ENCODE measurements at places on chromosomes 1 and 21.

DNA sequence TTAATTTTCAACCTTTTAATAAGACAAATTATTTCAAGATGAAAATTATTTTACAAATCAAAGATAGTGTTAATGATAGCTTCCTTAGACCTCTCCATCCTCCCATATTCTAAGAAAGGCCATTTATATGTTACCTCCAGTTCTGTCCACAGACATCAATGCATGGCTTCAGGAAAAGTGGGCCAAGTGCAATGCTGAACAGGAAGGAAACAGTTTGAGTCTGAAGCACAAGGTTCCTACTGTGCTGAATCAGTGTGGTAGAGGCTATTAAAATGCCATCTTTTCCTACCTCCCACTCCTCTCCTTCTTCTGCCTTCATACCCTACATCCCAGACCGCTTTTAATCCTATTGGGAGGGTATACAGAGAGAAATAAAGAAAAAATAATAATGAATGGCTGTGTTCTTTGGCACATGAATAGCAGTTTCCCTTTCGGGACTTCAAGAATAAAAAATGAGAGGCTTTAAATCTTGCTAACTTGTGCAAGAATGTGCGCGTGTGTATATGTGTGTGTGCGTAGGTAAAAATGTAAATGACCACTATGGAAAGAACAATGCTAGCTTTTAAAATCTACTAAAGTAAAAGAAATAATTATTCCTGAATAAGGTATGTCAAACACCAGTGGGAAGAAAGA, 62.6 kb upstream of the C1orf105 start:
- DNase-seq: no peak

GRCh38 chr1:89429062-89429461, 65.2 kb downstream of the GBP6 start:
- DNase-seq: no peak

DNA sequence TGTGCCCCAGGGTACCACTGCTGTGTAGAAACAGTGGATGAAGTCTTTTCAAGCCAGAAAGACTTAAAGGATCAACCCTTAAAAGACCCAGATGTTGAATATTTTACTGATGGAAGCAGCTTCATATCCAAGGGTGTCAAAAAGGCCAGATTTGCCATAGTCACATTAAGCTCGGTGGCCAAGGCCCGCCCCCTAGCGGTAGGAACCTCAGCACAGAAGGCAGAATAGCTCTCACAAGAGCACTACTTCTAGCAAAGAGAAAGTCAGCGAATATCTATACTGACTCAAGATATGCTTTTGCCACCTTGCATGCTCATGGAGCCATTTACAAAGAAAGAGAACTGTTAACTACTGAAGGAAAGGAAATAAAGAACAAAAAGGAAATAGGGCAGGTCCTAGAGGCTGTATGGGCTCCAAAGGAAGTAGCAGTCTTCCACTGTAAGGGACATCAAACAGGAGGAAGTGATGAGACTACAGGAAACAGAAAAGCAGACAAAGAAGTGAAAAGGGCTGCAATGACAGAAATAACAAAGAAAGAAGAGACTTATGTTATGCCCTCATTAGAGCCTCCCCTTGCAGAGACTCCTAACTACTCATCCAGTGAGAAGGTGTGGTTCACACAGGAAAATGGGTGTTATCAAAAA, 90.5 kb downstream of the LIPI start:
- no peak for DNase-seq

DNA sequence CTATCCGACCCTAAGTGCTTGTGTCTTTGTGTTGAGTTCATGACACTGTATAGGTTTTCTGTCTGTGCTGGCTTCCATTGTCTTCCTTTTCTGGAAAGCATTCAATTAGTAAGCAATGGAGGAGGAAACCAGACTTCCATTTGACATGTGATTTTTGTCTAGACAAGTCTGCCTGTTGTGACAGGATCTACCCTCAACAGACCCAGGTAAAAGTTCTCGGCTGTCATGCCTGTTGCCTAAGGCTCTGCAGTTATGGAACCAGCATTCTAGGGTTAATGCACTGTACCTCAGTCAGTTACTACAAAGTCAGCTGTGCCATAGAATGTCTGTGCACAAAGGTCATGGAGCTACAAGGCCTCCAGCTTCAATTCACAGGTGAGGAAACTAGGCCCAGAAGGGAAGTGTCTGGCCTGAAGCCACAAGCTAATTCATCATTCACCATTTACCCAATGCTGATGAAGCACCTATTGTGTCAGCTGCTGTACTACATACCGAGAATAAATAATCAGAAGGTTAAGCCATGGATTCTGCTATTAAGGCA, 72.3 kb downstream of the PLPP3 start:
- DNase-seq: no peak

DNA sequence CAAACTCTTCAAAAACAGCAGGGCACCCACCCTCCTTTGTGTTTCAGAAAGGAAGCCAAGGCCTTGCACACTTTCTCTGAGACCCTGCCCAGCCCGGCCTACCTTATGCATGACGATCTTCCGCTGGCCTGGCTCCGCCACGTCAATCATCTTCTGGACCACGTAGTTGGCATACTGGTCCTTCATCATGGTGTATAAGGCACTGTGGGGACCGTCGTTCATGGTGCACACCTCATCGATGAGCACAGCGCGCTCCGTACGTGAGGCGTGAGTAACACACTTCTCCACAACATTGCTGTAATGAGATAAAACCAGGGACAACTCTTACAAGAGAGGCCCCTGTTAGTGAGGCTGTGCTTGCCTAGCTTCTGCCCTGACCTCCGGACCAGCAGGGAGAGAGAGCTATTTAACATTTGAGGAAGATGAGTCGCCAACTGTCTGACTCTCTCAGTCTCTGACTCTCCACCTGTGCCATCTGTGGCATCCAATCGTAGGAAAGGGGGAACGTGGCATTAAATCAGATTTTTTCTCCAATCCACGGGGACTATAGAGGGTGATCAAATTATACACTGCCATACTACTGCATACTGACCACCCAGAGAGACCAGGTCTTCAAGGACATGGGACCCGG, 28.1 kb upstream of the SDC3 start:
- DNase-seq: no peak

GRCh38 chr1:81238129-81238528, 562.6 kb upstream of the ADGRL2 start:
- DNase-seq: no peak

DNA sequence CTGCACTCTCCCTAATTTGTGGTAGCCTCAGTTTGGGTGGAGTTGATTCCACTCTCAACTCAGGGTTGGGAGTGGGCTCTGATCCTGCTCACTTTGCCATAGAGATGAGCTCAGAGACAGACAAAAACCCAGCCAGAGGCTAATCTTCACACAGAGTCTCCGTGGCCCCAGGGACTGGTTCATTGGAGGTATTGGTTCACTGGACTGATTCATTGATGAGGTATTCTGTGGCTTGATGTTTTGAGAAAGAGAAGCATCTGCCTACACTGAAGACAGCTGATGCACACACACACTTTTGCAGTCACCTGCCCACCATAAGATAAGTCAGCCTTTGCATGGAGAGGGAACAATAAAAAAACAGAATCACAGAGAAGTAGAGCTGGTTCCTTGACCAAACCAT, 183.8 kb downstream of the AJAP1 start:
- peak; percentile 36 for DNase-seq

DNA sequence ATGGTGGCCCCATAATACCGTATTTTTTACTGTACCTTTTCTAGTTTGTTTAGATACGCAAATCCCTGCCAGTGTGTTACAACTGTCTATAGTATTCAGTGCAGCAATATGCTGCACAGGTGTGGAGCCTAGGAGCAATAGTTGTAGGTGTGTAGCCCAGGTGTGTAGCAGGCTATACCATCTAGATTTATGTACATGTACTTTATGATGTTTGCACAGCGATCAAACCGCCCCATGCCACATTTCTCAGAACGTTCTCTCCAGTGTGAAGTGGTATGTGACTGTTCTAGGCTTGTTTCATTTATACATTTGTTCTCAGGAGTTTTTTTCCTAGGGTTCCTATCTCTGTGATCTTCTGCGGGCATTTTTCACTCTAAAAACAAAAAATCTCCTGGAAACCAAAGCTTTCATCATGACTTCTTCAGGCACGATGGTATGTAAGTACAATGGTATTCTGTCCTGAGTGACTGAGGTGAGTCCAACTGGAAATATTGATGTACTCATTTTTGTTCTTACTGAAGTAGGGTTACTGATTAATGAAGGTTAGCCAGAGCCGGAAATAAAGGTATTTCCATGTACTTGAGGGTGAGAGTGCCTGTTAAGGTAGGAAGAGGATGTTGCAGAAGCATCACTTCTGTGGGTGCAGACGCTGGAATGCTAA, 153.0 kb downstream of the GABPA start:
- DNase-seq: no peak

GRCh38 chr1:216807696-216808095, 84.5 kb upstream of the ESRRG start:
- no peak for DNase-seq

- DNase-seq: no peak
Observed at GRCh38 chr1:29240986-29241385, 4.7 kb downstream of the PTPRU start.

- DNase-seq: peak; percentile 34
Observed at GRCh38 chr1:30868833-30869435, 39.6 kb downstream of the SDC3 start.

DNA sequence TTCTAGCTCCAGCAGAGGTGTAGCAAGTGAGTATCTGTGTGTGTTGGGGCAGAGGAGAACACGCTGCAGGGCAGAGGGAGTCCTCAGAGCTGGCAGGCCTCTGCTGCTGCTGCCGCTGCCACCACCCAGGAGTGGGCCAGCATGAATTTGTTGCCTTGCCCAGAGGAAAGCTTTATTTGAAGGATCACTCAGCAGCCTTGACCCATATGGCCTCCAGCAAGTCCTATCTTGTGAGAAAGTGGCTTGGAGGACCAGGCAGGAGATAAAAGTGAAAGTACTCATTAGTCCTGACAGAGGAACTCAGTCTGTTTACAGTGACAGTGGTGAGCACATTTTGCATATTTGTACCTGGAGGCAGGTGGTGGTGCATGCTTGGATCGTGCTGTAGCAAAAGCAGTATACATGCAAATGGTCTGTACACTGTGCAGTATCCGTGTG, 3.1 kb downstream of the TRAF5 start:
- no peak for DNase-seq

GRCh38 chr21:39825250-39825649, 42.0 kb upstream of the PCP4 start:
- no peak for DNase-seq

DNA sequence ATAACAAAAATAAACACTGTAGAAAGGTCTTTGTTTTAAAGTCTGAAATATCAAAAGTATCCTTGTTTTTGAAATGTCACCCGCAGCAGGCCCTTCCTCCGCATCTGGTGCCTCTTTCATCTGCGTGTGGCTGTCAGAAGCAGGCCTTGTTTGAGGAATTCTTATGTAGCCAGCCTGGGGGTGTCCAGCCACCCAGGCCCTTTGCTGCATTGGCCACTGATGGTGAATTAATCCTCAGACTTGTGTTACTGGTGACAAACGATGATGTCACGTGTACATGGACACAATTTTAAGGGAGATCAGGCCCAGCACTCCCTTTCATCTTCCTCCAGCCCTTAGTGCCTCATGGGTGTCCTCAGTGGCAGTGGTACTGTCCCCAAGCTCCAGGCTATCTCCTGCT, 208.0 kb upstream of the GALNT2 start:
- peak; percentile 52 for DNase-seq

- DNase-seq: peak; percentile 92
Observed at GRCh38 chr1:15975358-15975804, 520 bp downstream of the ZBTB17 start.

GRCh38 chr1:16191916-16192546, 20.4 kb downstream of the ARHGEF19 start:
- DNase-seq: peak; percentile 37

- peak; percentile 84 for DNase-seq
Observed at GRCh38 chr1:205229399-205229871, 1.7 kb downstream of the TMCC2 start.

- DNase-seq: no peak
Observed at GRCh38 chr1:200866116-200866515, 6.7 kb upstream of the GPR25 start.

DNA sequence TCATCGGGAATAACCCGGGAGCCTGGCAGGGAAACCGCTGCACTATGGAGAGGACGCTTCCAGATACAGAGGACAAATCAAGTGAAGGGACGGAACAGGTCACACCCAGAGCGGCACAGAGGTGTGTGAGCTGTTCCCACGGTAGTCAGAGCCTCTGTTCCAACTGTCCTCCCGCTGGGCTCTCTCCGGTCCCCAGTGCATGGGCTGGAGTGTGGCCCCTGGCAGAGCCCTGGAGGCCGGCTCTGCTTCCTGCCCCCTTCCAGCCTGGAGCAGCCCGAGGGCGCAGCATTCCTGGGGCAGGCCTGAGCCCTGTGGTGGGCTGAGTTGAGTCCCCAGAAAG, 11.9 kb upstream of the ZBTB21 start:
- peak; percentile 46 for DNase-seq

DNA sequence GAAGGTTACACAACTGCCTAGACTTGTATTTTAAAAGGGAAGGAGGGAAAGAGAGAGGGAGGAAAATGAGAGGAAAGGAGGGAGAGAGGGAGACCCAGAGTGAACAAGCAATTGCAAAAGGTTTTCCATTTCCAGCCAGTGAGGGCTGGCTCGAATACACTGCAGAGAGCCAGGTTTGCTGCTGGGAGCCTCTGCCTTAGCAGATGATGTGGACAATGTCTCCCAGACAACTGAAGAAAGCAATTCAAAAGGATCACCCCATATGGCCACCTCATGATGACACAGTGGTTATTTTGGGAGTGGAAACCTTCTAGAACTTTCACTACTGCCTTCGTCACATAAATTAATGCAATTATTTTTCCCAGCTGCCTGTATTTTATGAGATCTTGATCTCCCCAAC, 86.4 kb downstream of the BCAR3 start:
- peak; percentile 76 for DNase-seq

DNA sequence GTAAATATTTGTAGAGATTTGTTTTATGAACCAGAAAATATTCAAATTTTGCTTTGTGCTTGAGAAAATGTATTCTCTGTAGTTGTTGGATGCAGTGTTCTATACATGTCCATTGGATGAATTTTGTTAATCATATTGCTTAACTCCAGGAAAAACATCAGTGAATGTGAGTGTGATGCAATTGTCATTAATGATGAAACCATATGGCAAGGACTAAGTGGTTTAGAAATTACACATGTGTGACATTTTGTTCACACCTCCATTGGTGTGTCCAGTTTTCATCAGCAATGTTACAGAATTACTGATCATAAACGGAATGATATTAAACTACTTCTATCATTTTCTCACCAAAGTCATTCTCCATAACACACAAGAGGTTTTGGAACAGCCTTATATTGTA, 151.8 kb upstream of the ST6GALNAC5 start:
- no peak for DNase-seq

GRCh38 chr1:194040496-194040895, 854.1 kb upstream of the B3GALT2 start:
- no peak for DNase-seq

GRCh38 chr1:198232940-198233675, 76.3 kb downstream of the NEK7 start:
- no peak for DNase-seq

- DNase-seq: no peak
Observed at GRCh38 chr21:38247738-38248510, 8.9 kb upstream of the KCNJ15 start.

DNA sequence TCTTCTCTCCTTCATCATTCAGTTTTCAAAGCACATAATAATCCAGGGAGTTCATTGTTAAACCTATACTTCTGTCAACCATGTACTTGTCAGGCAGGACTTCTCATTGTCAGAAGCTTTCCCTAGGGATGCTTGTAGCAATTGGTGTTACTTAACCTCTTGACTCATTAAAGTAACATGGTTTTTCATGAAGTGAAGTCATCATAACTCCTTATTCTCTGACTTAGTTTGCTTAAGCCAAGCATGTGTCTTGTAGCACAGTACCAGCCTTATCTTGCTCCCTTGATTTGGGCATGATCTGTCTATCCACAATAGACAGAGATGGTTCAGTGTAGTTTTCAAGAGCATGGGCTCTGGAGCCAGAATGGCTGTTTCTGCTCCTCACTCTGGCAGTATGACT, 45.3 kb downstream of the LRIG2 start:
- DNase-seq: peak; percentile 72
